ENCODE measurements at places on chromosomes 2 and 18. TPM values are rescaled to one million over a fixed set of nuclear protein-coding genes. Genes with fewer than 3 reads are reported as not detected.

The GCKR gene
- total RNA-seq, result under 0.01 TPM

The ARHGEF33 gene
- 0.16 TPM for total RNA-seq

The PPP1R1C gene
- total RNA-seq, result 0.25 TPM

The ESPNL gene
- total RNA-seq, result not detected

The KCMF1 gene
- total RNA-seq, result 21.9 TPM

The CCL20 gene
- total RNA-seq, result 0.49 TPM

The EMX1 gene
- total RNA-seq, result not detected

The RGPD4 gene
- total RNA-seq, result not detected

The GPR17 gene
- total RNA-seq, result not detected

The C2orf80 gene
- not detected for total RNA-seq

The DNAJC5G gene
- 0.16 TPM for total RNA-seq

The INO80D gene
- 5.2 TPM for total RNA-seq

The COL3A1 gene
- total RNA-seq, result 22.5 TPM

The EFR3B gene
- 0.49 TPM for total RNA-seq

The UGT1A10 gene
- not detected for total RNA-seq

The ABCG8 gene
- total RNA-seq, result not detected

The C2orf72 gene
- 0.16 TPM for total RNA-seq

The FHL2 gene
- 27.4 TPM for total RNA-seq

The FOXI3 gene
- total RNA-seq, result not detected

The C1QL2 gene
- total RNA-seq, result not detected

The SUPT7L gene
- 9.9 TPM for total RNA-seq

The SERPINE2 gene
- total RNA-seq, result 7.4 TPM

The FIGN gene
- total RNA-seq, result 0.31 TPM

The SERPINB12 gene
- not detected for total RNA-seq

The NT5C1B gene
- total RNA-seq, result not detected

The BZW1 gene
- total RNA-seq, result 553 TPM

The CAPN10 gene
- 31.5 TPM for total RNA-seq

The CCDC121 gene
- 1.8 TPM for total RNA-seq

The CLIP4 gene
- total RNA-seq, result 26.7 TPM

The CYS1 gene
- total RNA-seq, result not detected

The TXNDC2 gene
- not detected for total RNA-seq

The TMBIM1 gene
- 89.4 TPM for total RNA-seq

The IGFBP5 gene
- 0.82 TPM for total RNA-seq

The CRYGD gene
- not detected for total RNA-seq

The LYG1 gene
- total RNA-seq, result 0.57 TPM

The CDK15 gene
- not detected for total RNA-seq

The SKOR2 gene
- not detected for total RNA-seq

The FBXO15 gene
- 0.06 TPM for total RNA-seq

The TMEM200C gene
- total RNA-seq, result not detected

The MYCN gene
- 6.2 TPM for total RNA-seq

The DCTN1 gene
- 101 TPM for total RNA-seq
